ENCODE measurements at places on chromosomes 16 and 17.

DNA sequence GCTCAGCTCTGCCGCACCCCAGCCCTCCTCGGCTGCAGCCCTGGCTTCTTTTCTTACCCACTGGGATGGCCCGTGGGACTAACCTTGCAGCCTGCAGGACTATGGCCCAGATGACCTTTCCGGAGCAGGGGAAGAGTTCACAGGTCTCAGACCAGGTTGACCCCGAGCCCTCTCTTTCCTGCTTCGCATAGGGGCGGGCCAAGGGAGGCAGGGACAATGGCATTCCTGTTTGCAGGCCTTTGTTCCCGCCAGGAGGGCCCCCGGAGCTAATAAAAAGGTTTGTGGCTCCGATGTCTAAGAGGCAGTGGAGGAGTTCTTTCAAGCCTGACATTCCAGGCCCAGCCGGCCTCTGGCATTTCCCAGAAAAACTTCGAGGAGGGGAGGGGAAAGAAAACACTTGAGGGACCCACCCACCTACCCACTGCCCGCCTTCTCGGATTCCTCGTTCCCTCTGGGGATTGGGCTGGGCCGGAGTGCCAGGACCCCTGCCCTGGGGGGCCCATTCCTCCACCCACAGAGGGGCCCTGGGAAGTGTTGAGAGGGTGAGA is 5.8 kb upstream of the SOCS3 start:
- no peak for DNase-seq

- DNase-seq, result no peak
Measured at GRCh38 chr17:56292578-56292977, 139.3 kb downstream of the ANKFN1 start.

- no peak for DNase-seq
Measured at GRCh38 chr17:19656851-19657581, 8.5 kb downstream of the ALDH3A2 start.

DNA sequence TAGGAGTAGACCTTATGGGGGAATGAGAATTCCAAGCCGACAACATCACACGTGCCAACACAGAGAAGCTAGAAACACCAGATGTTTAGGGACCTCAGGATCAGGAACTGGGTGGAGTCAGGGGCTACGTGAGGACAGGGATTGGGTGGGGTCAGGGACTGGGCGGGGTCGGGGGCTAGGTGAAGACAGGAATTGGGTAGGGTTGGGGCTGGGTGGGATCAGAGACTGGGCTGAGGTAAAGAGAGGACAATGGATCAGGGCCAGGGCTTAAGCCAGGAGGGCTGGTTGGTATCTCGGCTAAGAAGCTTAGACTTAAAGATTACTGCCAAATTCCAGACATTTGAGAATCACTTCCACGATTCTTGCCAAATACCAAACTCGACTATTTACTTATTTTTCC is 11.6 kb downstream of the TEKT5 start:
- DNase-seq, result no peak

All from HT-29 (cell line).